ENCODE measurements at places on chromosomes 11 and 22.

GRCh38 chr11:125569915-125570621 is 791 bp downstream of the EI24 start:
- no peak for DNase-seq

DNA sequence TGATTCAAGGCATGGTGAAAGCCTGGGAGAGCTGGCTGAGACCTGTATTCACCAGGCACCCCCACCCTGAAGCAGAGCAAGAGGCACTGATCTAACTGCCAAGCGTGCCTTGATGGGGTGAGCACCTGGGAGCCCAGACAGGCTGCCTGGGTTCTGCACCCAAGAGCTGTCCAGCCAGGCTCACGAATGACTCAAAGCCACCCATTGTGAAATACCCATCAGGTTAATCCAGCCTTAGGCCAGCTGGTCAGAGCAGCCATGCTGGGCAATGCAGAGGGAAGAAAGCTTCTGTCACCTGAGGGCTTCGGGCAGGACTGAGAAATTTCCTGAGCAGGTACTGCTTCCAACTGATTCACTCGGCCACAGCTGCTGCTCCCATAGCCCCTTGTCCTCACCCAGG is 22.1 kb downstream of the THOC5 start:
- DNase-seq = no peak

GRCh38 chr11:128488471-128488870 is 98.9 kb downstream of the ETS1 start:
- no peak for DNase-seq

DNA sequence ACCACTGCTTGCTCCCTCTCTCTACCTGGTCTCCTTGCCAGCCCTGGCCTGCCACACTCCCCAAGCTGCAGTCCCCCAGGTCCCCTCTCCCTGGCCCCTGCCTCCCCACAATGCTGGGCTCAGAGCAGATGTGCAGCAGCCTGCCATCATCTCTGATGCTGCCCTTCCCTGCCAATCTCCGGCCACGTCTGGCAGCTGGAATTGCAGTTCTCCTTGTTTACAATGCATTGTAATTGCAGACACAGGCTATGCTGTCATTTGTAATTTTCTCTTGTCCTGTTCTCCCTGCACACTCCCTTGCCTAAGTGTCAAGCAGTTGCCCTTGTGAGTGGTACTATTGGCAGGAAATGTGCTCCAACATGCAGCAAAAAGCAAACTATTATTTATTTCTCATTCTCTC is 222.3 kb downstream of the NTM start:
- no peak for DNase-seq

DNA sequence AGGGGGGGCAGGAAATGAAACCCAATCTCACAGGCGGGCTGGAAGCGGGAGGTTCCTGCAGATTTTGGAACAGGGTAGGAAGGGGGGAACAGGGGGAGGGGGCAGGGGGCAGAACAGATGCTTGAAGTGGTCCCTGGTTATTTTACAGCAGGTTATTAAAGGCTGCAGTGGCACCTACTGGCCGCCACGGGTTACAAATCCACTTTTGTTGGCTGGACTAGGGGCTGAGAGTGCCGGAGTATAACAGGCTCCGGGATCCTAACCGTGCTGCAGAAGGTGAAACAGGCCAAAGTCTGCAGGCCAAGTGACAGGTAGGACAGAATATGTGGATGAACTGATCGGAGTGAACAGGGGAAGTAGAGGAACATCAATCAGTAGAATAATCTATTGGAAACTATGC is 2.5 kb downstream of the ROBO3 start:
- DNase-seq = no peak

DNA sequence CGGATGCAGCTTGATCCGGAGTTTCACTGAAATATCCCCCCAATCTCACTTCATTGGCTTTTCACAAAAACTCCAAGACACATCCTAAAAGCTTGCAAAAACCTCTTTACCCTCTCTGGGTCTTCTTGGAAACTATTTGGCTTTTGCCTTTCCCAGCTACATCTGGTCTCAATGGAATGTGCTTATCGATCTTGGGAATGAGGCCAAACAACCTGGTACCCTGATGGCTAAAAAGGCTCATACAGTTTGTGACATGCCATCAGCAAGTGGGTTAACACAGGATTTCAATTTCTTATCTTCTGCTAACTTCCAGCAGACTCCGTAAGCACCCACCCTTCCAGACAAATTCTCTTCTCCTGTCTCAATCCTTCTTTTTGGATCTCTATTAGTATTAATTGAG is 45.9 kb upstream of the TEAD1 start:
- DNase-seq = no peak

DNA sequence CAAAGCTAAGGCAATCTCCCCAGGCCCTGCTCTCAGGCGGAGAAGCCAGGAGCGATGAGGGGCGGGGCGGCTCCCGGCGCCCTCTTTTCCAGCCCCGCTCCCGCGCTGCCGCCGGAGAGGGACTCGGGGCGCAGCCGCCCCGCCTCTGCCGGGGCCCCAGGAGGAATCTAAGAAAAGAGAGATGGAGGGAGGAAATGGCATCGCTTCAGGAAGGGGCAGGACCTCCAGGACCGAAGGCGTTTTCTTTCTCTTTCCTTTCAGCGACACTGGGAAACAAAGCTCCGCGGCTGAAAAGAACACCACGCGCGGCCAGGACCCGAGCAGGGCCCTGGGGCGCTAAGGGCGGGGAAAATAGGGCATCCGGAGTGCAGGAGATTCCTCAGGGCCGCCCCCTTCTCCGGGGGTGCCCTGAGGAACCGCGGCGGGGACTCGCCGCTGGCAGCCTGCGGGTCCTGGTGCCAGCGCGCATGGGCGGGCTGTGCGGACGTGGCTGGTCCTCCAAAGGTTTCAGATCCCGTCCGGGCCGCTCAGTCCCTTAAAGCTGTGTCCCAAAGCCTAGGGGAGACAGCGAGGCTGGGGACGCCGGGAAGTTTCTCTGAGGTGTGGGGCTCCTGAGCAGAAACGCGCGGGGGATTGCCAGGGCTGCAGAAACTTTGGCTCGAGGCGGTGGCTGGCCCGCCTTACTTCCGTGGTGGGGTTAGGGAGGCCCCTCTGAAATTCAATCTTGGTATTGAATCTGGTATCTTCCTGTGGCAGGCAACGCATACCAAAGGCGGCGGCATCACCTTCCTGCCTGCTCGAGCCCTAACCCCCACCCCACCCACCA is 2.8 kb upstream of the BSX start:
- no peak for DNase-seq

DNA sequence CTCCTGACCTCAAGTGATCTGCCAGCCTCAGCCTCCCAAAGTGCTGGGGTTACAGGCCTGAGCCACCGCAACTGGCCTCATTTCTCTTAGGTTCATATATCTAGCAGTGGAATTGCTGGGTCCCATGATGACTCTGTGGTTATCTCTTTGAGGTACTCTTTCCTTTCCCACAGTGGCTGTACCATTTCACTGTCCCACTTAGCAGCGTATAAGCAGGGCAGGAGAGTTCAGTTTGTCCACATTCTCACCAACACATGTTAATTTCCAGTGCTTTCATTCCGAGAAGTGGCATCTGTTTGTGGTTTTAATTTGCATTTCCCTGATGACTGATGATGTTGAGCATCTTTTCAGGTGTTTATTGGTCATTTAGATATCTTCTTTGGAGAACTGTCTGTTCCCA is 16.4 kb downstream of the PRR5 start:
- DNase-seq = no peak

- DNase-seq = no peak
Measured at GRCh38 chr11:34531663-34532062, 18.1 kb upstream of the ELF5 start.

Measured in CD4-positive, alpha-beta T cell treated with Interleukin-15 for 1 hour (primary cell).